Hepatocyte (in vitro differentiated cells): ENCODE measurements at places on chromosomes 11 and 22. TPM values are rescaled to one million over a fixed set of nuclear protein-coding genes. Genes with fewer than 3 reads are reported as not detected.

DNA sequence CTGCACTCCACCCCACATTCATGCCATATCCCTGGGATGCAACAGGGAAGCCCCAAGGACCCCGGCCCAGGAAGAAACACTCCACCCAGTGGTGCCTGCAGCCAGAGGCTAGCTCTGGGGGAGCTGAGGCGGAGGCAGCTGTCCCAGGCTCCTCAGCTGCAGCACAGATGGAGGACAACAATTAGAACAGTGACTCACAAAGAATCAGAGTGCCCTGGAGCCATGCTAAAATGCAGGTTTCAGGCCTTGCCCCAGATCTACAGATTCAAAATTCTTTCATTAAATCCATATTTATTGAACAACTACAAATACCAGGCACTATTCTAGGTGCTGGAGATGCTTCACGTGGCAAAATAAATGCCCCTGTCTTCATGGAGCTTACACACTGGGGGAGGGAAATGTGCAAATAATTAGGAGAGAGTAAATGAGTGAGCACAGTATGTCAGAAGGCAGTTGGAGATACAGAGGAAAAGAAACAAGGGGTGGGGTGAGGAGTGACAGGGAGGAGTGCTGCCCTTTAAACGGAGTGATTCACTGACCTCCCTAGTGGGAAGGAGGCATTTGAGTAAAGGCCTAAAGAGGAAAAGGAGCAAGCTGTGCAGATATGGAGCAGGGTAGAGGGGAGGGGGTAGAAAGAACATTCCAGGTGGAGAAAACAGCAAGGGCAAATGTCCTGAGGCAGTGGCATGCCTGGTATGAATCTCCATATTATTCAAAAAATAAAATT lies 73.3 kb upstream of the CSNK2A3 start:
- H3K27ac ChIP-seq: no peak overlapping the region
- H3K36me3 ChIP-seq: no peaks in the 10 kb centered on the region
- H3K4me3 ChIP-seq: no peak overlapping the region
- no peaks in the 10 kb centered on the region for H3K27me3 ChIP-seq

DNA sequence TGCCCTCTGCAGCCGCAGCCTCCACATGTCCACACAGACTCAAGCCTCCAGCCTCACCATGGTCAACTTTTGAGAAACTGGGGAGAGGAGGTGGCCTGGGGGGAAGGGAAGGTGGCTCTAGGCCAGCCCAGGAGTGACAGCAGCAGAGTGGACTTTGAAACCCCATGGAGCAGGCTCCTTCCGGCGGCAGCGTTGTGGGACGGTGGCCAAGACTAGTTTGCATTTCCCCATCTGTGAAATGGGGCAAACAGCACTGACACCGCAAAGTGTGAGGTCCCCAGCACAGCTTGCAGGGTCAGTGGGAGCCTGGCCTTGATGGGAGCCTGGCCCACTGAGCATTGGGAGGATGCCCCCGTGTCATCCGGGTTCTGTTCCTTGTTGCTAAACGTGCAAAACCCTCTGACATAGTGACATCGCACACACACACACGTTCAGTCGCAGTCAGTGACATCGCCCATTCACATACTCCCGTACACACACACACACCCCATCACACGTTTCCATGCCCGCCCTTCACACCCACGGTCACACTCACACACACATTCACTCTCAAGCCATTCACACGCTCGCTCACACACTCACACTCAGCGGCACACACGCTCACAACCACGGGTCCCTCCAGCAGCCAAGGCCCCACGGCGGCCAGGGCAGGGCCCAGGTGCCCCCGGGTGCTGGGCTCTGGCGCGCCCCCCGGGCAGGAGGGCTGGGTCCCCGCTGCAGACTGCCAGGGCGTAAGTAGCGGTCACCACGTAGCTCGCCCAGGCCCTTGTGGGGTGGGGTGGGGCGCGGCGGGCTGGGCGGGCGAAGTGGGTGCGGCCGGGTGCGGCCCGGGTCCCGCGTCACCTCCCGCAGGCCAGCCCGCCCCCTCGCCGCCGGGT lies 585 bp downstream of the CYB5R3 start:
- H3K4me3 ChIP-seq: peak overlapping the region; percentile 99
- H3K36me3 ChIP-seq: no peaks in the 10 kb centered on the region
- peak overlapping the region; percentile 100 for H3K27ac ChIP-seq
- H3K27me3 ChIP-seq: no peaks in the 10 kb centered on the region

DNA sequence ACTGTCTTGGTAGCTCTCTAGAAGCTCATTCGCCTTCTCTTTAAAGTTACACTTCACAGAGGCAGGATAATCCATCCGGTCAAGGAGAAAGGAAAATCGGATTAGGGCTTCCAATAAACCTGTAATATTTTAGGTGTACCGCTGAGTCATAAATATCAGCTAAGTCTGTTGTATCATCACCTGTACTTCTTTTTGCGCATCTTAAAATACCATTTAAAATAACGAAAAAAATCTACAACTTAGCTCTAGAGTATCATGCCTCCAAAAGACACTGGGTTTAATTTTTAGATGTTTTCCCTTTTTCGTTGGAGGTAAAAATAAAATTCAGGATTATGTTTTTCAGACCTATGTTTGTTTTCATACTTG lies 41.5 kb upstream of the INCENP start:
- H3K4me1 ChIP-seq: no peaks in the 10 kb centered on the region
- no peak for DNase-seq
- no peak overlapping the region for H3K27ac ChIP-seq
- H3K4me3 ChIP-seq: no peak overlapping the region

- no peaks in the 10 kb centered on the region for H3K36me3 ChIP-seq
- H3K27ac ChIP-seq: no peak overlapping the region
- no peaks in the 10 kb centered on the region for H3K27me3 ChIP-seq
- no peak overlapping the region for H3K4me3 ChIP-seq
These were observed 1126.9 kb downstream of the BRD1 start for GRCh38 chr22:48700566-48701295.

DNA sequence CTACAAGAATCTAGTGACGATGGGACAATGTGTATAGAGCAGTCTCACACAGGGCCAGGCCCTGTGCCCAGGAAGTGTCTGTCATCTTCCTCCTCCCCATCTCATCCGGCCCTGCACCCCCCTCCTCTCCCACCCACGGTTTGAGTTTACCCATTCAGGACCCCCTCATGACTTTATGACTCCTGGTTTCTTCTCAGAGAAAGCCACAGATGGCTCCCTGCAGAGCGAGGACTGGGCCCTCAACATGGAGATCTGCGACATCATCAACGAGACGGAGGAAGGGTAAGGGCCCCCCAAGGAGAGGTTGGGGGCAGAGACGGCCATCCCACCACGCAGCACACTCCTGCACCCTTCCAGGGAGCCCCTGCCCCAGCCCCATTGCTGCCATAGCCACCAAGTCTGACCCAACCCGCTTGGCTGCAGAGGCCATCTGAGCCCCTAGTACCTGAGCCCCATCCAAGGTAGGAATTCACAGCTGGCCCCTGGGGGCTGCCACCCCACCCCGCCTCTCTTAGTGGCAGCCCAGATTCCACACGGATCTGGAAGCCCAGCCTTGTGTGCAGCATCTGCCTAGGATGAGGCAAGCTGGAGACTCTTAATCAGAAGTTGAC lies 18.1 kb downstream of the TOM1 start:
- H3K4me3 ChIP-seq: no peak overlapping the region
- DNase-seq: no peak
- no peaks in the 10 kb centered on the region for H3K27me3 ChIP-seq
- no peaks in the 10 kb centered on the region for H3K36me3 ChIP-seq
- peaks cover 14% of the 10 kb centered on the region for H3K4me1 ChIP-seq

OR52L1 gene
- total RNA-seq: not detected in 2 replicates
